T47D (cell line): ENCODE measurements at places on chromosomes 12 and 14.

- DNase-seq = no peak
Observed at GRCh38 chr12:118073768-118074167, 12.8 kb upstream of the WSB2 start.

DNA sequence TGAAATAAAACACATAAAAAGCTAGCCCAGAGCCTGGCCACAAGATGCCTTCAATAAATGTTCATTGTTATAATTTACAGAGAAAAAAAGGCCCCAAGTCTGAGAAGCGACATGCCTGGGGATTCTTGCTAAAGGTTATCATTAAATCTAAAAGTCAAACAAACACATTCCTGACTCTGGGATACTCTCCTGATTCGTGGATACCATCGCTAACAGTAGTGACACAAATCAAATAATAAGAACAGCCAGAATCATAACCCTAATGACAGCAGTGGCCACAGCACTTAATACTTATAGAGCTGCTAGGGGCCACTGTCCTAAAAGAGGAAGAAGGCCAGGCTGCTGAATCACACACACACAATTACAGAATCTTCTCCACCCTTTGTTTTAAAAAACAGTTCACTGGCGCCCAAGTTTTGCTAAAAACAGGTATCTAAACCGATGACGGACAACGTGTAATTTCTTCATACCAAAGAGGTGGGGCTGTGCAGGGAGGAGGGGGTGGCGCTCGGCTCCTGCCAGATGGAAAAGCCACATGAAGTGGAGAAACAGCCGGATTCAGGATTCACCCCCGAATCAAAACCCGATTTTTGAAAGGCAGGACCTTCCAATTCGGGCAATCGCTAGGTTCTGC lies 1.2 kb downstream of the CLIP1 start:
- DNase-seq = no peak

DNA sequence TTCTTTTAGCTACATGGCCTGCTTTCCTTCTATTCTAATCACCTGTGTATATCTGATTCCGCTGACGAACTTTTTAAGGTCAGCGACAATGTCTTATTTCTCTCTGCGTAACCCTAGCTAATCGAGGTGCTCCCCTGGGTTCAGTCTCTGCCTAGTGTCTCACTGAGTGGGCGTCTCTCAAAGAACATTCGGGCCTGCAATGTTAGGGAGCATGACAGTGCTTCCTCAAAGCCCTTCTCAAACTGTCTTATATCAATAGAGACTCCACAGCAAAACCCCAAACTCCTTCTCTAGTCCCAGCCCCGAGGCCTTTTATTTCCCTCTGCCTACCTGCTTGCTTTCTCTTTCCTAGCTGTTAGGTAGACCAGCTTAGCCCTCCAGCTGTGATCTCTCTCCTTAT lies 13.7 kb upstream of the RPS6KL1 start:
- DNase-seq = no peak

- DNase-seq = no peak
Observed at GRCh38 chr12:12482150-12482761, 80.4 kb downstream of the DUSP16 start.

DNA sequence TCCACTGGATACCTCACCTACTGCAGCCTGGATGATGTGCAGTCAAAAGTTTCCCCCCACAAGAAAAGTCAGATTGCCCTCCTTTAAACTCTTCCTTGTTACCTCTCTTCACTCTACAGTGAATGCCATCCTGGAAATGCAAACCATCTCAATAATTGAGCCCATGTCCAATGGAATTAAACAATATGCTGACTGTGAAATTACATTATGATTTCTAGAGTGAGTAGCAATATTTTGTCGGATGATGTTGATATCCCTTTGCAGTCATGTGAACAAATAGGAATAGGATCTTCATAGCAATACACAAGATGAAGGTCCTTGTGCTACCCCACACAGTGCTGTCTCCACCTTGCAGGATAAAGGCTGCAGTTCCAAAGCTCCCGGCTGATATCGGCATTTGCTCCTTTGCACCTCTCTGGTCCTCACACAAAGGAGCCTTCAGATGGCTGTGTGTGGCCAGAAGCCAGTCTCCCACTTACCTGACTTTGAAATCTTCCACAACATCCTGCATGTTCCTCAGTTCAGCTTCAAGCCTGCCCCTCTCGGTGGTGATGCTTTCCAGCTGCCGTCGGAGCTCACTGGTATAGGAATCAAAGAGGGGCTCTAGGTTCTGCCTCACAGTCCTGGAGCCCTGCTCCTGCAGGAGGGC lies 1.5 kb downstream of the KRT75 start:
- no peak for DNase-seq

DNA sequence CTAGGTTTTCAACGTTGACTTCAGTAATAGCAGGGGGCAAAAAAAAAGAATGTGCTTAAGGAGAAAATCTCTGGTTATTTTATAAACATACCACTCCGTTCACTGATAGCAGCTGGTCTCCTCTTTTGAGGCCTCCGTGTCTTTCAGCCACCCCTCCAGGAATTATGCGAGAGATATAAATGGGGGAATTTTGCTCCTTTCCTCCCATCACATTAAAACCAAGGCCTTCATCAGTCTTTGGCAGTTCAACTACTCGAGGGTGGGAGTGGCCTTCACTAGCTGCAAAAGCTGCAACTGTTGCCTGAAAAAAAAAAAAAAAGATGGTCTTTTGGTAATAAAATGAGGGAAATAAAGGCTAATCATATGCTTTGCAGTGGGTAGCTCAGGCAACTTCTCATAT lies 92.1 kb downstream of the LIN7A start:
- DNase-seq = no peak

- DNase-seq = no peak
Observed at GRCh38 chr14:92515546-92516343, 2.2 kb downstream of the RIN3 start.

GRCh38 chr12:14613718-14614117 lies 46.0 kb upstream of the PLBD1 start:
- no peak for DNase-seq

DNA sequence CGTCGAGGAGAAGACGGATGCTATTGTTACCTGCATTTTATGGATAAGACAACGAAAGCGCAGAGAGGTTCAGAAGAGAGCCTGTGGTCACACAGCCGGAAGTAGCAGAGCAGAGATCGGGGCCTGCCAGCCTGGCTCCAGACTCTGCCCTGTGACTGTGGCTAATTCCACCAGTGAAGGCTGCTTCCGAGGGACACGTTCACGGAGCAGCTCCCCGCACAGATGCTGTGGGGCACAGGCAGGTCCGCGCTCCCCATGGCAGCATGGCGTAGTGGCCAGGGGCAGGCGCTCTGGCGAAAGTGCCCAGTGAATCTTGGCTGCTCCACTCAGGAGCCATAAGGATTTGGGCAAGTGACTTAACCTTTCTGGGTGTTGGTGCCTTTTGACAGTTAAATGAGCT lies 9.8 kb downstream of the RIMBP2 start:
- no peak for DNase-seq

- DNase-seq = no peak
Observed at GRCh38 chr12:76634133-76634532, 74.6 kb upstream of the OSBPL8 start.

DNA sequence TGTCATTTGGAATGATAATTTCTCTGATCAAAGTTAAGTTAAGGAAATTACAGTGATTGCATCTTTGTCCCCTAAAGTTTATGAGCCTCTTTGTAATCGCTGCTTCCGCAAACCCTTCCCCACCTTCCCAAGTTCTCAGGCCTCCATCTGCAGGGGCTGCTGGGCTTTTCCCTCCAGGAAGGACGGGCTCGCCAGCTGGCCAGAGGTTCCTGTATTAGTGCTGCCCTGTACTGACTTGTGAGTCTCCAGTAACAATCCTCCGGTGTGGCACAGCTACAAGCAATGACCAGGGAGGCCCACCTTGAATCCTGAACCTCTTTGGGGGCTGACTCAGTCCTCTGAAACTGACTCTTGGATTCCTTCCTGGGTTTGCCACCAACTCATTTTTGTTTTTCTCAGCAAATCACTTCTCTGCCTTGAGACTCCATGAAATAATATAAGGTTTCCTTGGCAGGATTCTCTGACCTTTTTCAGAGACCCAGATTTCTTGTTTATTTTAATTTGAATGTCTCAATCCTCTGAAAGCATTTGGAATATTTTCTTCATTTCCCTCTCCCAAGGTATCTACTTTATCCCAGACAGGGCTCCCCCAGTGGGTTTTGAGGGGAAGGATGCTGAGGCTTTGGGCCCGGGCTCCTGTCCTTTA lies 398.6 kb downstream of the ZFP36L1 start:
- DNase-seq = no peak

DNA sequence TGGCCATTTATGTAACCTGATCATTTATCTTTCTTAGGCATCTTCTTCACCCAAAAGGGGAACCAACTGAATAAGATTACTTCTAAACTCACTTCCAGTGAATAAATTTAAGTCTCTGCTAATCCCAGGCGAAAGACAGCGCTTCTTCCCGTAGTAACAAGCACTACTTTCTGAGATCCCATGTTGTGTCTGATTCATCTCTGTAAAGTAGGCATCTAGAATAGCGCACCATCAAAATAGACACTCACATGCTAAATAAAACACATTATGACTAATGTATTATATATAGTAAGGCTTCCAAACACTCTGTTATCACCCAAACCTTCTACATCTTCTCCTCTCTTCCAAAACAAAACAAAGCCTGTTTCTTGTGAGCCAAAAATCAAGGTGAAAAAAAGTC lies 15.1 kb downstream of the GTF2A1 start:
- no peak for DNase-seq

GRCh38 chr12:90152897-90153624 lies 444.4 kb upstream of the ATP2B1 start:
- DNase-seq = no peak

DNA sequence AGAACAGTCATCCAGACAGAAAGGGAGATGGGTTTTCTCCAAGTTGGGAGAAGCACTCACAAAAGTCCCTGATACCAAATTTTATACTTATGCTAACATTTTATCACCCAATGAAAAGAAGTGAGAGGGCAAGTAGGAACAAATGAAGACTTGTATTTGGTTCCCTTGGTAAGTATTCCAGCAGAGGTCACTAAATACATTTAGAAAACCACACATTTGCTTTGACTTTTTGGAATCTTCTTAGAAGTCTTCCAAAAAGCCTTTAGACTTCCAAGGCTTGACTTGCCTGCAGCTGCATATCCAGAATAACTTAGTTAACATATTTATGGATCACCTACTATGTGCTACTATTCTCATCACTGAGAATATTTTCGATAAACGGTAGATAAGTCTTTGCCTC lies 3.1 kb upstream of the GYS2 start:
- no peak for DNase-seq

- DNase-seq = no peak
Observed at GRCh38 chr14:75510547-75510946, 11.7 kb upstream of the BATF start.

GRCh38 chr12:12889701-12890100 lies 1.7 kb upstream of the GPRC5A start:
- no peak for DNase-seq

DNA sequence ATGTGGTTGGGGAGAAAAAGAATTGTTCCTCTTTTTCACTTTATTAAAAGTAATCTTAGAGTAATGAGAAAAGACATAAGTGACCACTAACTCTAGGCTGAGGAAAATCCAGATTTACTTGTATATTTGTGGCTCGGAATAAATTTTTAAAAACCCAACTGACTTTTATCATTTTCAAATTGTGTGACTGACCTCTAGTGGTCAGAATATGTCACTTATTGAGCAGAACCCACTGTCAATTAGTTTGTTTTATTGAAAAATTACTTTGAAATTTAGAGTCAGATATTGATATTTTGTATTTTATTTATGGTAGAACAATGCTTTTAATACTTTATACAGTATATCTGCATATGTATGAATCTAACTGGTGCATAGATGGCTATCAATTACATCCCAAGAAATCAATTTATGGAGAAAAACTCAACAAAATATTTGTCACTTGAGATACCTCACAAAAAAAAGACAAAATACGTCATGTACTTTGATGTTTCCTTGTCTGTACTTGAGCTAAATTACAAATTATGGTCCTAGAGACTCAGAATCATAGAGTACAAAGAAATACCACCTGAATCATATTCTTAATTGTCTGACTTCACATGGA lies 229.4 kb downstream of the CNTN1 start:
- DNase-seq = no peak

GRCh38 chr14:22896760-22897159 lies 13.7 kb downstream of the REM2 start:
- no peak for DNase-seq

- peak; percentile 85 for DNase-seq
Observed at GRCh38 chr14:90256354-90257131, at the start of gene PSMC1. PSMC1 (plus strand) TSS chr14:90256553; CDS start chr14:90256598, 45 bp downstream.

- DNase-seq = no peak
Observed at GRCh38 chr12:128766738-128767501, 56.8 kb downstream of the SLC15A4 start.
